AML-193 (cell line): ENCODE measurements at places on chromosomes 11 and 22.
A peak's percentile ranks its signal among the peaks of the same experiment; 100 is the strongest.

- DNase-seq: peak; percentile 90
These were observed 146.8 kb upstream of the ZC3H12C start for GRCh38 chr11:109946322-109946846.

DNA sequence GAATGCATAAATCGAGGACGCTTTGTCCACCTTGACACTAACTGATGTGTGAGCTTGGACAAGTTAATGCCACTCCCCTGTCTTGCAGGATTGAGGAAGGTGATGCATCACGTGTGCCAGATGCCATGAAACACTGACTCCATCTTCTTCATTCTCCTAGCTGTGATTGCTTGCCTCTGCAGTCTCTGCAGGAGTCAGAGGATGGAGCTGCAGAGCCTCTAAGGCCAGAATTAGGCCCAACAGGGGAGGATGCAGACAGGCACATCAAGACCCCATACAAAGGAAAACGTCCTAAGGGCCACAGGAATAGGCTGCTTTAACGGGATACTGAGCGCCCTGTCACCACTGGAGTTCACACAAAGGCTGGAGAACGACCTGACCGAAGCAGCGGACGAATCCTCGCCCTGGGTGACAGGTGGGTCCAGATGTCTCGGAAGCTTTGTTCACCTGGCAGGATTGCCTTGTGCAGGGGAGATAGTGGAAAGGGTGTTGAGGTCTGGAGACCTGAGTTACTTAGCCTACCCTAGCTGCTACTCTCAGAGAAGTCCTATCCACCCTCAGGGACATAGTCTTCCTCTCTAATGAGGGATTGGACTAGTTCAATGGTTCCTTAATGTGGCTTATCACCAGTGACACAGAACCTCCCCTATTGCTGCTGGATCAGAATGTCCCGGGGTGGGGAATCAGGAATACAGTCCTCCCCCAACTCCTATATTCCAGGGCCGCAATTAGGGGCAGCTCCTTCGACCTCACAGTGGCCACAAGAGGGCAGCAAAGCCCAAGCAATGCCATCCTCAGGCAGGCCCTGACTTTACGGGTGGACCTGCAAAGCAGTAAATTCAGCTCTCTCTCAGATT is 32.4 kb downstream of the DBX1 start:
- DNase-seq: no peak

- DNase-seq: no peak
These were observed 15.6 kb downstream of the KIAA1671 start for GRCh38 chr22:24968066-24968561.

DNA sequence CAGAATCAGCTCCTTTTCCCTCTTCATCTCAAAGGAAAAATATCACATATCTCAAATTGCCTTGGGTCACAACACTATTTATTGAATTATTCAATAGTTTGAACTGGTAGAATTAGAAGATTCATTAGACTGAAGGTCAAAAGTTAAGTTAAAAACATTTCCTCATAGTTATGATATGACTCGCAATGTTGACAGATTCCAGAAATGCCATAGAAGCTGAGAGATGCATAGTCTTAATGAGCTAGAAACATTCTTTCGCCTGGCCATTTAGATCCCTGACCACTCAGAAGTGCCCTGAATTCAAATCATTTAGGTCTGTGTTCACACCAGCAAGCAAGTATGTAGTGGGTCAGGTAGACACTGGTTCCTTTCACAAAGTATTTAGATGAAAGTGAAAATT is 44.4 kb downstream of the FAT3 start:
- DNase-seq: no peak
